ENCODE measurements at places on chromosomes 3 and 15.
A peak's percentile ranks its signal among the peaks of the same experiment; 100 is the strongest.

GRCh38 chr3:17752876-17753631 is 10.6 kb upstream of the TBC1D5 start:
- DNase-seq = no peak

- DNase-seq = no peak
These were observed 160.7 kb upstream of the TNIK start for GRCh38 chr3:171620825-171621434.

GRCh38 chr3:58026598-58026997 is 18.4 kb downstream of the FLNB start:
- DNase-seq = no peak

DNA sequence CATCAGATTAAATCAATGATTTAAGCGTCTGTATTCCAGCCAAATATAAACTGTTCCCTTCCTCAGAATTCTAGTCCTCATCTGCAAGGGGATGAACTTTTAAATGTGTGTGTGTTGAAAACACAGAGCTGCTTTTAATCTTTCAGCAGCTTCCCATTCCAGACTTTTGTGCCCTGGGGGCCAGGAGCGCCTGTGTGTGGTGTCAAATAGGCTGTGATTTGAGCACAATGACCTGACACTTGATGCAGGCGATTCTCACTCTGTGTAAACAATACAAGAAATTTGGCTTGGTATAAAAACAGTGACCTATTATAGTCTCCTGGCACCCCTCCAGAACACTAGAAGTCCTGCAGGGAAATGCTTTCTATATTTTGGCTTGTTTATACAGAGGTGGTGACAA is 274.6 kb upstream of the ROPN1 start:
- DNase-seq = peak; percentile 70

DNA sequence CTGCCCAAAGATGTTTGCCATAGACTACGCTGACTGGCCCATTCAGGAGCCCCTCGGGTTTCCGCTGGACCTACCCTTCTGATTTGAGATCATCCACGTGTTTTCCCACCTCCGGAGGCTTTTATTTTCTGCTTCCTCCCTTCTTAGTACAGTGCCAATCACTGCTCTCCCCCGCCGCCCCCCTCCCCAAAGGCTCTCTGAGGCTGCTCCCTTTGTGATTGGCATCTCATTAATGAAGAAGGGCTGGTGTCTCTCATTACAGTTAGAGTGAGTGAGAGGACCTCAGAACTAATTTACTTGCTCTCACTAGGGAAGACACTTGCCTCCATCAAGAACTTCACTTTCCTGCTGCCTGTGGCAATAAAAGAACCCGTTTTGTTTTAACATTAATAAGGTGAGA is 284.7 kb upstream of the ICE2 start:
- no peak for DNase-seq

DNA sequence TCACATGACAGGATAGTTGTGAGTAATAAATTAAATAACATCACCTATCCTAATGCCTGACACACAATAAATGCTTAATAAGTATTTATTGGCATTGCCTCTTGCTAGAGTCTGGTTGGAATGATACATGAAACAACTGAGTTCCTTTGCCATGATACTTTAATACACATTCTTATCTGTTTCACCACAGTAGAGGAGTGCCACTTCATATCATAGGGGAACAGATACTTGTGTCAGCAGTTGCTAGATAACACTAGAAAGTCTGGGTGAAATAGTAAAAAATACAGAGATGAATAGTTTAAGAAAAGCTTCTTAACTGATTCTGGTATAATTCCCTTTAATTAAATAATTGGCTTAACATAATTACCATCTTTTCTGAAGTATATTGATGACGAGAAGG is 380.0 kb upstream of the GOLIM4 start:
- no peak for DNase-seq

- no peak for DNase-seq
These were observed 144.2 kb upstream of the ARHGEF26 start for GRCh38 chr3:153976891-153977554.

DNA sequence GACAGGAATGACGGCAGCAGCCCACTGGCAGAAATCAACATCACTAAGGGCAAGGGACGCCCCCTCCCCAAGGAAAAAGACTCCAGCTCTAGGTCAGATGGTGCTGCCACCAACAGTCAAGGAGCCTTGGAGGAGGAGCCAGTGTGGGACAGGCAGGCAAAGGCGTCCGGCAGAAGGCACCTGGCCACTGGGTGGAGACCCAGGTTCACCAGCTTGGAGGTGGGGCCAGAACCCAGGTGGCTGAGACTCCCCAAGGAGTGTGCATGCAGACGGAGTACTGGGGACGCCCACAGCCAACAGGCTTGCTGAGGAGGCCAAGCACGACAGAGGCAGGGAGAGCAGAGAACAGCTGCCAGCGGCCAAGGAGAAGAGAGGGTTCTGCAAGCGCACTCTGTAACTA is 35.2 kb downstream of the PTPN23 start:
- DNase-seq = no peak

- no peak for DNase-seq
These were observed 147.1 kb upstream of the GBE1 start for GRCh38 chr3:81908561-81908960.

DNA sequence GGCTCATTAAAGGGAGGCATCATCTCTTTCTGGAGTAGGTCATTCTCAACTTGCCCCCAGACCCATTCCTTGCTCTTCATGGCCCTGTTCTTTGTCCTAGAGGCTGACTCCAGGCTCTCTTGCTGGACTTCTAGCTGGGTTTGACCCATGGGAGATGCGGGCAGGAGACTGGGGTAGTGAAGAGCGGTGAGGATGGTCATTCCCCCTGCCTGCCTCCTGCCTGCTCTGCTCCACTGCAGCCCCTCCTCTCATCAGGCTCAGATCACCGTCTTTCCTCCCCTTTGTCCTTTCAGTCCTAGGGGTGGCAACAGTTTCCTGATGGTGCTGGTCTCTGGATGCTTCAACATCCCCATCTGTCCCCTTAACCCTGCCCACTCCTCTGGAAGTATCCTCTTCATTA is 170.9 kb downstream of the ABHD5 start:
- no peak for DNase-seq

- no peak for DNase-seq
These were observed 147.3 kb upstream of the TRIM42 start for GRCh38 chr3:140530603-140531002.

- no peak for DNase-seq
These were observed 495.3 kb upstream of the AGTR1 start for GRCh38 chr3:148202386-148202785.

DNA sequence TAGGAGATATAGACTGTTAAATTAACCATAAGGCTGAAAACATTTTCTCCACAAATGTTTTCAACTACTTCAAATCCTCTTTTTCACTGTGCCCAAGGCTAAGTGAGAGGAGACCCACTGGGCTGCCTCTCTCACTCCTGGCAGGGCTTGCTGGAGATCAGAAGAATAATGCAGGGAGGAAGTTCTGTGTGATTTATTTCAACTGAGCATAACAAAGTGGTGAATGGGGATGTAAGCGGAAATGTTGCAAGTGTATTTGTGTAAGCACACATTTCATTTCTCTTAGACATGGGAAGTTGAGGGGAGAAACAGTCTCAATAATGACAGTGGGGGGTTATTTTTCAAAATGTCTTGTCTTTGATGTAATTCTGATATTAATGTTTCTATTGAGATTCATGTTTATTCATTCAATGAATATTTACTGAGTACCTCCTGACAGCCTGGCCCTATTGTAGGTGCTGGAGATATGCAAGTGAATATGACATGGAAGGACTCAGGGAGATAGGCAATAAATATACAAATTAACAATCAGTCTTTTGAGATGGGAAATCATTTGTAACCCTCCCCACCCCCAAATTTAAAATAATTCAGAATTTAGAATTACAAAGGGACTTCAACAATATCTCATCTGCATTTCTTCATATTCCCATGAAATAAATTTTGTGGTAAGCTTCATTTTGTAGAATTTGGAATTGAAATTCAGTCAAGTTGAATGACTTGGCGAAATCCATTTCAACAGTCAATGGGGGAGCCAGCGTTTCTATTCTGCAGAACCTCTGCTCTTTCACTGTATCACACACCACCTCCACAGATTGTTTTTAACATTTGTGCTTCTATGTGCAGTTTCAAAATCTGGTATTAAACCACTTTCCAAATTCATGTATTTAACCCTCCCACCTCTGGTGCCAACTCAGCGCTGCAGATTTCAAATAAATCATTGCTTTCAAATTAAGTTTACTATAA is 247.2 kb downstream of the SLC9A9 start:
- no peak for DNase-seq

- DNase-seq = no peak
These were observed 241.6 kb downstream of the ZNF621 start for GRCh38 chr3:40766396-40766795.

- peak; percentile 83 for DNase-seq
These were observed 11.8 kb downstream of the CLEC3B start for GRCh38 chr3:45037720-45038455.

GRCh38 chr3:128313071-128313725 is 153.5 kb downstream of the DNAJB8 start:
- DNase-seq = no peak

DNA sequence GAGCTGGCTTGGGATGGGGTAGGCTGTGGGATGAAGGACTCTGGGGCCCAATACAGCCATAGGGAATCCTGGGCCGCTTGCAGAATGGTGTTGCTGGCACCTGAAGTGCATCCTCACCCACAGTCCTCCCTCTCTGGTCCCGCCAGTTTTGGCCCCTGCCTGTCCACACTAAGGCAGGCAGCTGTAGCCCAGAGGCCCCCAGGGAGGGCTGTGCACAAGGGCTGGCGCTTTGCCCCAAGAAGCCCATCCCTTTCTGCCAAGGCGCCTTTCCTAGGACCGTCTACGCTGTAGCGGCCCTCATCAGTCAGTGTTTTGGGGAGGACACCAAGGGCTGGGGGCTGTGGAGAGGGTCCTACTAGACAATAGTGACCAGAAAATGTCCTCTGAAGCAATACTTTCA is 116.2 kb upstream of the ABHD17C start:
- DNase-seq = no peak

- DNase-seq = no peak
These were observed 531.2 kb upstream of the SEMA6D start for GRCh38 chr15:47186075-47186474.

GRCh38 chr3:26592451-26592850 is 30.1 kb upstream of the LRRC3B start:
- no peak for DNase-seq

- no peak for DNase-seq
These were observed 10.6 kb downstream of the RBMS3 start for GRCh38 chr3:29291260-29291981.

DNA sequence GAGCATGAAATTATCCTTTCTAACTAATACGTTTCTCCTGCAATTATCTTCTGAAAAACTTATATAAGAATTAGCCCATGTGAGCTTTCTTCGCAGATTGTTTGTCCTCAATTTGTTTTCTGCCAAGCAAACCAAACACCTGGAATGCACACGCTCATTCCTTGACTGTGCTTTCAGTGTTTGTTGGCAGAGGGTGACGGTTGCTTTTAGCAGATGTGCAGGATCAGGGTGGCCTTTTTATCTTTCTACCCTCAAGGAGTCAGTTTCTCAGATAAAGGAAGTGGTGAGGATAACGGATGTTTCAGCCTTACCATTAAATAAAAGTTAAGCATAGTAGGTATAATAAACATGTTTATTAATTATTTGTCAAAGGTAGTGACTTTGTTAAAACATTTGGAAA is 15.2 kb downstream of the ARPP21 start:
- no peak for DNase-seq

GRCh38 chr3:145492456-145492855 is 668.5 kb downstream of the PLOD2 start:
- DNase-seq = no peak

GRCh38 chr3:1752205-1752604 is 346.5 kb upstream of the CNTN4 start:
- DNase-seq = no peak

- no peak for DNase-seq
These were observed 291.6 kb upstream of the TGFBR2 start for GRCh38 chr3:30314757-30315325.

DNA sequence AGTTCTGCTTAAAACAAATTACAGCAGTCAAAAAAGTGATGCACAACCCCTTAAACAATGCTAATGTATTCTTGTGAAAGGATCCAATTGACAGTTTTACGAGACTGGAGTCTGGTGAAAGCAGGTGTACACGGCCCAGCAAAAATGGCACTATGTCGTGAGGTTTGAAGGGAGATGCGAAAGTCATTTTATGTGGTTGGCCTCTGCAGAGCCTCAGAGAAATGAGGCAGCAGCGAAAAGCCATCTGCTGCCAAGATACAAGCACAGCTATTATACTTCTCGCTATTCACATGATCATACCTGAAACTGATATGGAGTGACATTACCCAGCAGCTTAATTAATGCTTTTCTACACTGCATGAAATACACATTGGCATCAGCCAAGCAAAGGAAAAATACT is 36.4 kb downstream of the MECOM start:
- peak; percentile 89 for DNase-seq

DNA sequence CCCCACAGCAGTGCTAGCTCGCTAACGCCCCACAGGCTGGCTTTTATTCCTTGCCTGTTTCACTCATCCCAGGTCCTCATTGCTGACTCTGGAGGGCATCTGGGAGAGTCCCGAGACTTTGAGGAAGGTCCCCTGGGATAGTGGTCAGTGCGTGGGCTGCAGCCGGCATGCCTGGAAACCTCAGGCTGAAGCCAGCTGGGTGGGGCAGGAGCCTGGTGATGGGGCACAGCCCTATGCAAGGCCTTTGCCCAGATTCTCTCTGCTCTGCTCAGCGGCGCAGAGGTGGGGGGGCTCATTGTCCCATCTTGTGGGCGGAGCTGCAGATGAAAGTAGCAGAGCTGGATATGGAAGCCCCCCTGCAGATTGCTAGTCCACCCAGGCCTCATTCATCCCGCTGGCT is 55.7 kb upstream of the SMAD6 start:
- DNase-seq = no peak

- DNase-seq = no peak
These were observed 34.8 kb downstream of the COMMD2 start for GRCh38 chr3:149717391-149718056.

DNA sequence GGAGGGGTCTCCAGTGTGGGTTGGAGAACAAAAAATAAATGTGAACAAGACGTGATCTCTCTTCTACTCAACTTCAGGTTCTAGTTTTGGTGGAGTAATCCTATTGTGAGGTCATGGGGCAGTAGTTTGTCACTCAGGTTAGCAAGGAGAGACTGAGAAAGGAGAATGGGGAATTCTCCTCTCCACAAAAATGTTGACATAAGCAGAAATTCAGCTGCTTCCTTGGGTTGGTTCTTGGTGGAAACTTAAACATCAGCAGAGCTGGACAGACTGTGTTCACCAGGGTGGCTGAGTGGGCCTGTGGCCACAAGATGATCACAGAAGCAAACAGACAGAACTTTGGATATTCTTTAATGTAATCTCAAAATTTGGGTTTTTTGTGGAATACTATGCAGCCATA is 78.7 kb downstream of the EPHB1 start:
- DNase-seq = no peak

DNA sequence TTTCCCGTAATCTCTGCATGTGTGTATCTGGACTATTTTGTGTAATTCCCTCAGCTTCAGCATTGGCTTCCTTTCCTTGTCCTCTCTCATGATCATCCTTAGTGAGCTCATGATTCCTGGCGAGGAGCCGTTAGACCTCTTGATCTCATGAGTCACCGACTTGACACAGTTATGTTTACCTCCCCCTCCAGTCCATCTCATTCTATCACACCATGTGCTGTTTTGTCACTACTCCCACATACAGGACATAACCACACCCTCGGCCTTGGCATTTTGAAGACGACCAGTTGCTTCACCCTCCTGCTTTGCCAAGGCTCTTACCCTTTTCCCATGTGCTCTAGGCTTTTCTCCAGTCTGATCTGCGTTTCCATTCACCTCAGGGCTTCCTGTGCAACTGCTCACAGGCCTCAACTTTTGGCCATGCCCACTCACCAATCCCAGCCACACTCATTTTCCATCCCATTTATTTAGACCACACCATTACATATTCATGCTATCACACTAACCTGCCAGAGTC is 41.5 kb downstream of the CP start:
- DNase-seq = no peak
